CD4-positive, alpha-beta T cell treated with Interleukin-6 for 4 hours (primary cell): ENCODE measurements at places on chromosomes 7 and 10.
A peak's percentile ranks its signal among the peaks of the same experiment; 100 is the strongest.

DNA sequence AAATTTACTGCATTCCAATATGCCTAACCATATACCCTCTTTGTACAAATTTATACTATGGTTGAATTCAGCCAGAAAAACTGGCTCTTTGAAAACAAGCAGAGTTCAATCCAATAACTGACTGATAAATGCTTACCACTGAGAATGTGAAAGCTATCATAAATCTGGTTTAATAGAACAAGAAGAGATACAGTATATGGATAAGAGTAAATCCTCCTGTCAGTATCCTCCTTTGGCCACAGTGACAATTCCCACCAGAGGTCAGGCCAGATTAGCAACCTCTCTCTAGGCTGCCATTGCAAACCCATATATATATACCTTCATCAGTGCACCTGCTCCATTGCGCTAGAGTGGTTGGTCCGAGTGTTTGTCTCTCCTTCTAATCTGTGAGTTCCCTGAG lies 647.2 kb downstream of the GRM8 start:
- no peak for DNase-seq

DNA sequence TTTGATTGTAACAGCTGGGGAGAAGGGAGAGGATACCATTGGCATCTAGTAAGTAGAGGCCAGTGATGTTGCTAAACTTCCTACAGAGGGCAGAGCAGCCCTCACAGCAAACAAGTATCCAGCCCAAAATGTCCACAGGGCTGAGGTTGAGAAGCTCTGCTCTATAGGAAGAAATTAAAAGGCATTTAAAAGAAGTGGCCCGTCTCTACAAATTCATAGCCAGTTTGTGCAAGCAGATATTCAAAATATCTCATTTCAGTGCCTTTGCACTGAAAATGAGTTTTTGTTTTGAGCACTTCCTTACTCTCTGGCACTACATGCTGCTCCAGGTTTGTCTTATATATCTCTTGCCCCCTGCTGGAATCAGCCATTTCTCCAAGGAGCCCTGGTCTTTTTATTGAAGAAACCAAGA lies 330.0 kb downstream of the BBS9 start:
- no peak for DNase-seq

GRCh38 chr10:75512203-75512933 lies 80.9 kb downstream of the LRMDA start:
- no peak for DNase-seq

DNA sequence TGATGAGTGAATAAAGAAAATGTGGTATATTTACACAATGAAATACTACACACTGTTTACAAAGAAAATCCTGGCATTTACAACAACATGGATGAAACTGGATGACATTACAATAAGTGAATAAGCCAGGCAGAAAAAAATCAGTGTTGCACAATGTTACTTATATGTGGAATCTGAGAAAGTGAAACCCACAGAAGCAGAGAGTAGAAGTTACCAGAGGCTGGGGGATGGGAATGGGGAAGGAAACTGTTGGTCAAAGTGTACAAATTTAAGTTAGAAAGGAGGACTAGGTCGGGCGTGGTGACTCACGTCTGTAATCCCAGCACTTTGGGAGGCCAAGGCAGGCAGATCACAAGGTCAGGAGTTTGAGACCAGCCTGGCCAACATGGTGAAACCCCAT lies 538.5 kb upstream of the MKI67 start:
- no peak for DNase-seq

- DNase-seq = no peak
These were observed 28.3 kb downstream of the PPP1R3A start for GRCh38 chr7:113890331-113891030.

GRCh38 chr10:14953424-14954000 lies 384 bp downstream of the DCLRE1C start:
- no peak for DNase-seq

- DNase-seq = no peak
These were observed 7.7 kb downstream of the AGBL3 start for GRCh38 chr7:134993877-134994456.

DNA sequence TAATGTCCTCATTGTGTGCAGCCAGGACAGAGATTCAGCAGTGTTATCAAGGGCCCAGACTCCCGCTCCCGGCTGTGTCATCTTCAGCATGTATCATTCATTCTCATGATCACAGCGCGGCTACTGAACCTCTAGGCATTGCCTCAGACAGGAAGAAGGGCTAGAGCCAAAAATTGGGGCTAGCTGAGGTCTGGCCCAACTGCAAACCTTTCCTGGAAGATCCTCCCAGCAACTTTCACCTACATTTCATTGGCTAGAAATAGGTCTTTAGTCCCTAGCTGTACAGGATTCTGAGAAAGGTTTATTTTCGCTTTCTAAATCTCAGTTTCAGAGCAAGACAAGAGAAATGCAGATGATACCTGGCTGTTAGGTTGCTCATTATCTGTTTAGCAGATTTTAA lies 81.9 kb downstream of the CREM start:
- peak; percentile 37 for DNase-seq

DNA sequence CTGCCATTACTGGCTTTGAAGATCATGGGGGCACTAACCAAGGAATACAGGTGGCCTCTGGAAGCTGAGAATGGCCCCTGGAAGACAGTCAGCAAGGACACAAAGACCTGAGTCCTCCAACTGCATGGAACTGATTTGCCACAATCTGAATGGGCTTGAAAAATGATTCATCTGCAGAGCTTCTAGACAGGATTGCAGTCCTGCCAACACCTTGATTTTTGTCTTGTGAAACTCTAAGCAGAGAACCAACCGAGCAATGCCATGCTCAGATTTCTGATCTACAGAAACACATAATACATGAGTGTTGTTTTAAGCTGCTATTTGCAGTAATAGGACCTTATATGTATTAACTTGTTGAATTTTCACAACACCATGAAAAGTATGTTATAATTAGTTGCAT lies 66.1 kb upstream of the SLC13A1 start:
- DNase-seq = no peak
